ENCODE measurements at places on chromosomes 1 and 21. TPM values are rescaled to one million over a fixed set of nuclear protein-coding genes. Genes with fewer than 3 reads are reported as not detected.

Gene TTC39A
- total RNA-seq, result 25.7 TPM

Gene CFHR2
- not detected for total RNA-seq

Gene OR2G2
- total RNA-seq, result not detected

Gene CR1L
- total RNA-seq, result not detected

Gene GUCA2B
- not detected for total RNA-seq

Gene WDR64
- total RNA-seq, result not detected

Gene ZBTB8A
- total RNA-seq, result 3.4 TPM

Gene CLCA2
- total RNA-seq, result not detected

Gene CD52
- 2.4 TPM for total RNA-seq

Gene COL16A1
- total RNA-seq, result 18.3 TPM

Gene PADI2
- total RNA-seq, result 0.49 TPM

Gene GNG4
- 0.11 TPM for total RNA-seq

Gene TCHHL1
- total RNA-seq, result not detected

Gene TMEM200B
- 1.6 TPM for total RNA-seq

Gene RCSD1
- 42.7 TPM for total RNA-seq

Gene BARHL2
- not detected for total RNA-seq

All from left ventricle myocardium inferior (tissue), 1 donor.